Inflammatory macrophage treated with lipopolysaccharide for 4 hours (primary cell): ENCODE measurements at places on chromosomes 3 and 15.
A peak's percentile ranks its signal among the peaks of the same experiment; 100 is the strongest.

DNA sequence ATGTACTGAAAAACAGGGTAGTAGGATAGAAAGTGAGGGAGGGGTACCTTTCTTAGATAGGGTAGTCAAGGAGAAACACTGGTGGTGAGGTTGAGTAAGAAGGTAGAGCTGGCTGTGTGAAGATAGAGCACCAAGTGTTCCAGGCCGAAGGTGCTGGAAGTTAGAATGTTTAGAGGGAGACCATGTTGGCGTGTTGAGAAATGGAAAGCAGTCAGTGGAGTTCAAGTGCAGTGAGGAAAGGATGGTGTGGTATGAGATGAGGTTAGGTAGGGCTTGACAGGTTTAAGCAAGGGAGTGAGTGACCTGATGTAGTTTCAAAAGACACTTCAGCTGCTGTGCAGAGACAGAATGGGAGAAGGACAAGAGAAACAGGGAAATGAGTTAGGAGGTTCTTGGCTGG, 54.2 kb upstream of the CHST2 start:
- no peak for DNase-seq

DNA sequence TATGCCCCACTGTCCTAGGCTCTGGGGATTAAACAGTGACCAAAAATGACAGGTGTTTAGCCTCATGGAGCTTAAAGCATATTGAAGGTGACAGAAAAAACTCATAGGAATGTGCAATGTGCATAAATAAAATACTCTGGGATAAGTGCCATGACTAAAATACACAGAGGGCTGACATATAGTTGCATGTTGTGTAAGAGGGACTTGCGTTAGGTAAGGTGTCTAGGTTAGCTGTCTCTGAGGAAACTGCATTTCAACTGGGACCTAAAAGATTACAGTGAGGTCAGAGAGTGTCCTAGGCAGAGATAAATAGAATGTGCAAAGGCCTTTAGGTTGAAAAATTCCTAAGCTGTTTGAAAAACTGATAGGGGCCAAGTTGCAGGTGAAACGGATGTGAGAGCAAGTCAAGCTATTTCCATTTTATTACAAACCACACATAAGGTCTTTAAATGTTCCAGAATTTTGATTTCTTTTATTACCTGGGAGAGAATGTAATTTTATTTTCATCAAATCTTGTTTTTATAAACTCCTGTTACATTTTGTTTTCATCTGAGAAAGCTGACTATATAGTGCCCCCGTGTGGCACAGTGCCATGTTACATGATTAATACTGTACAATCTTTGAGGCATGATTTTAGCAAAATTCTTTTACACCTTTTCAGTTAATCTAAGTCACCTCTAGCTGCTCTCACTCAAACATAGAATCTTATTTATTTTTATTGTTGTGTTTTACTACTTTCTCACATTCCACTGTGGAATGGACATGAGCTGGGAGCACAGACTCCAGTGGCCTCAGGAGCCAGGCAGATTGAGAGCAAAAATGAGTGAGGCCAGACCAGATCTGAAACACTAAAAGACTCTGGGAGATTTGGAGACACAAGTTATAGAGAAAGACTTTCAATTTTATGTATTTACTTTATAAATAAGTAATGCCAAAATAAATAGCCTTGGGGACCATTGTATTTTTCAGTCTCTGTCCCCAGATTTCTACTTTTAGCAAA, 259.6 kb upstream of the ZNF717 start:
- peak; percentile 8 for DNase-seq

GRCh38 chr3:31636049-31636448, 103.3 kb downstream of the STT3B start:
- no peak for DNase-seq

- no peak for DNase-seq
These were observed 19.9 kb downstream of the NDUFB5 start for GRCh38 chr3:179624451-179624850.

- DNase-seq = no peak
These were observed 12.2 kb downstream of the MYLK start for GRCh38 chr3:123871946-123872345.

DNA sequence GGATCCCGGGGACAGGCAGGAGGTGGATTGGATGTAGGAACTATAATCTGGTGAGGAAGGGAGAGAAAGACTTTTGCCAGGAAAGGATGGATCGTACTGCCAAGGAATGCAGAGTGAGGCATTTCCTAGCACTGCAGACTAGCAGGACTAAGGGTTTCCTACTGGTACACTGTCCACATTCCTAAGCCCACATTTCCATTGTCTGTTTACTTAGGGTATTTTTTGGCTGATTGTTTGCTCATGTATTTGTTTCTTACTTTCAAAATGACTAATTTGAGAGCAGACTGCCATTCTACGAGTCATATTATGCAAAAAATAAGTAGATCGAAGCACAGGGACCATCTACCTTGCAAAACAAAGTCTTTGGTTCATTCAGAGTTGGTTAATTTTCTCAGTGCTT, 1029.5 kb upstream of the NR2F2 start:
- no peak for DNase-seq

DNA sequence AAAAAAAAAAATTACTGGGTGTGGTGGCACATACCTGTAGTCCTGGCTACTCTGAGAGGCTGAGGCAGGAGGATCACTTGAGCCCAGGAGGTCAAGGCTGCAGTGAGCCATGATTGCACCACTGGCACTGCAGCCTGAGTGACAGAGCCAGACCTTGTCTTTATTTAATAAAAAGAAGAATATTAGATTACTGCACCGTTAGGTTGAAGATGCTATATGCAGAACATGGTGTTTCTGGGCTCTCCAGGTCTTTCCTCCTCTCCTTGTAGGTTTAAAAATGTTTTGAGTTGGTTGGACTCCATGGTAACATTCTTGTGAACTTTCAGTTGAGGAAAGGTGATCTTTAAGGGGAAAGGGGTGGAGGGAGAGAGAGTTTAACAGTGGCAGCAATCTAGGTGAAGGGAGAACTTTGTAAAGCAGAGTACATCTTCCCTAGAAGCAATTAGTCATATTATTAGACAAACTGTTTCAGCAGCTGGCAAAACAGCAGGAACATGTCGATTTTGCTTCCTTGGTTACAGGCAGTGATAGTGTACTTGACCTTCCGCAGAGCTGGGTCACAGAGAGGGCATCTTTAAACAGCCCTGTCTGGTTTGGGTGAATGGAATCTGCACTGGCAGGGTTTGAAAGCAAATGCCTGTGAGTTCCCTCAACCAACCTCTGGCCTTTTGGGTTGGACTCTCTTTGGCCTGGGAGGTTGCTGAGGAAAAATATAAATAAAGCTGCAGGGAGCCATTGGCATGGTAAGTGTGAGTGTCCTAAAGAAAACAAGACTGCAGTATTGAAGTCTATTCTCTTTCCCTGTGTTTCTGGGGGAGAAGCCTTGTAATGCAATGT, 42.8 kb downstream of the NR2C2 start:
- no peak for DNase-seq

DNA sequence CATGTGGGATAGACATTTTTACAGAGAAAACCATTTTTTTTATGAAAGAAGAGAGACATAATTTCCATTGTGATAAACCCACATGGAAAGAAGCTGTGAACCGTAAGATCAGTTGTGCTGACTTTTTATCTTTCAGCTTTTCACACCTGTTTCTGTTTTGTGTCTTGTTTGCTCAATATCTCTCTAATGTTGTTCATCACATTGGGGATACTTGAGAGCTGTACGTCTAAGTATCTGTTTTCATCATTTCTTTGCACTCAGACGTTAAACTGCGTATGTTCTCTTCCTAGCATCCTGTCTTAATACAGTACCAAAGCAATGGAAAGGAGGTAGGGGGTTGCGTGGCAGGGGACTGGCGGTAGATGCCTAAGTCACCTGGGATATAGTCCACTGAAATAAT, 449.0 kb downstream of the NAALADL2 start:
- DNase-seq = no peak

DNA sequence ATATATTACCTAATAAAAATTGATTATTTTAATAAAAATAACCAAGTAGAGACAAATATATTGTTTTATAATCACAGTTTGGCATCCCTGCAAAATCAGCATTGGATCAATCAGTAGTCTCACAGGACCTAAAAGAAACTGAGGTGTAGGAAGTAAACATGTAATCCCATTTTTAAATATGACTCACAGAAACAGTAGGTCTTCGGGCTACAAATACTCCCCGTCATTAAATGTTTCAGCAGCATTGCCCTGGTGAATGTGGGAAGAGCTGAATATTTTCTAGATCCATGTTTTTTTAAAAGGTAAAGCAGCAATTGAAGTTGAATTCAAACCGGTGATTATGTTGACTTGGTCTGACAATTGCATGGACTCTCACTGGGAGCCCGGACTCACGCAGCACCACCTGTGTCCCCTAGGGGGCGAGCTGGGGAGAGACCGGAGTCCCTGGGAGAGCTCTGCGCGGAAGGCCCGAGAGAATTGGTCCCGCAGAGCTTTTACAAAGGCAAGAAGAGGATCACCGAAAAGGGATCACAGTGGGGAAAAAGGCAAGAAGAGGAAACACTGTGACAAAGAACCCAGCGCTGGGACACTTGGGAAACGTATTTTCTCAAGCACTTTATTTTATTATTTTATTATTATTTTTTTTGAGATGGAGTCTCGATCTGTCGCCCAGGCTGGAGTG, 17.2 kb upstream of the USP3 start:
- peak; percentile 86 for DNase-seq

GRCh38 chr15:96255599-96255998, 74.9 kb upstream of the NR2F2 start:
- DNase-seq = no peak

- no peak for DNase-seq
These were observed 25.8 kb downstream of the COLQ start for GRCh38 chr3:15495461-15496340.

- no peak for DNase-seq
These were observed 887.4 kb downstream of the FHIT start for GRCh38 chr3:60363817-60364216.

- peak; percentile 34 for DNase-seq
These were observed 194.7 kb downstream of the LPP start for GRCh38 chr3:188348435-188349244.

DNA sequence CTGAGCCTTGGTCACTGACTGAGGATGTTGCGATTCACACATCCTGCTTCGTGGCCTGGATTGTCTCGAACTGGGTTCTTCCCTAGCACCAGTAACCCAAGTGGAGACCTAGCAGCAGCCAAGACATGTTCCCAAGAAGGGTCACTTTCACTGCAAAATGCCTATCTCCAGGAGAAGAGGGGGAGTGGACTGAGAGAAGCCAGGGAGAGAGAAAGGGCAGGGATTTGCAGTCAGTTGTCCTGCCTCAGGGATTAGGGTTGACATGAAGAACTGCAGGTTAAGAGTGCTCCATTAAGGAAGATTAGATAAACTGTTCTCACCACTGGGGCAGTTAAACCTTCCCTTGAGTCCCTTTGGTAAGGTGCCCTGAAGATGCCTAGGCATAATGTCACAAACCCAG, 5.7 kb upstream of the CD276 start:
- DNase-seq = peak; percentile 13

GRCh38 chr3:115982629-115983028, 359.3 kb downstream of the GAP43 start:
- no peak for DNase-seq

DNA sequence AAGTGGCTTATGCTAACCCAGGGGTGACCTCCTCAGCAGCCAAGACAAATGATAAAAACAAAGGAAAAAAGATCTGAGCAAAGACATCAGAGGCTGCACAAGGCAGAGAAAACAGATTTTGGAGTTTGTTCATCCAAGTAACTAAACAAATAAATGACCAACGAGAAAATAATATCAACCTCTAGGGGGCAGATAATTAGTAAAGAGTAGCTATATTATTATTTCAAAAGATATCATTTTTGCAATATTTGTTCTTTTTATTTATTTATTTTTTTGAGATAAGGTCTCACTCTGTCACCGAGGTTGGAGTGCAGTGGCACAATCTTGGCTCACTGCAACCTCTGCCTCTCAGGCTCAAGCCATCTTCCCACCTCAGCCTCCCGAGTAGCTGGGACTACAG, 101.8 kb downstream of the PCCB start:
- no peak for DNase-seq

GRCh38 chr15:96535148-96535547, 204.6 kb downstream of the NR2F2 start:
- DNase-seq = no peak

DNA sequence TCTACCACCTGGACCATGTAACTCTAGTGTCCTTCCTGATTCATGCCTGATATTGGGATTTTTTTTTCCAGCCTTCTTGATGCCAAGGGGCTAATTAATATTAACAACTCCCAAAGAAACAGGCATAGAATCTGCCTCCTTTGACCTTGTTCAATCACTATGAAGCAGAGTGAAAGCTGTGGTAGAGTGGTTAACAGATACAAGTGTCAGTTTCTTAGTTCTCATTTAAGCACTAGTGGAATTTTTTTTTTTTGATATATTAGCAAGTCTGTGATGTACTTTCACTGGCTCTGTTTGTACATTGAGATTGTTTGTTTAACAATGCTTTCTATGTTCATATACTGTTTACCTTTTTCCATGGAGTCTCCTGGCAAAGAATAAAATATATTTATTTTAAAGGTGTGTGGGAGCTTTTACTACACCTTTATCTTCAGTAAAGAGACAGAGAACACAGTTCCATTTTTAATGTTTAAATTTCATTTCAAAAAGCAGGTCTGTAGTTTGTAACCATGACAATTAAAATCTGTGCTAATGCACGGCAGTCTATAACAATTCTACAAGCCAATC, 67.1 kb downstream of the TOP2B start:
- no peak for DNase-seq

DNA sequence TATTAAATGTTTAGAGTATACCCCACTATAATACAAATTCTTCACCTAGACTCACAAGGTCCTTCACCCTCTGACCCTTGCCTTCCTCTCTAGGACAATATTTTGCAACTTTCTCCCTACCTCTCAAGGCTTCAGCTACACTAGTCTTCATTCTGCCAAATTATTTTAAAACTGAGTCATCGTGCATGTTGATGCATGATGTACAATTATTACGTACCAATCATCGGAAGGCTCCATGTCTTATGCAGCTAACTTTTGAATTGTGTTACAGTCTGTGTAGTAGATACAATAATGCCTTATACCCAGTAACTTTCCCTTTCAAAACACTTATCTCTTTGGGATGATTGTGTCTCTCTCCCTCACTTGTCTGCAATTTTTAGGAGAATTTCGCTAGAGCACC, 98.5 kb upstream of the ROBO2 start:
- DNase-seq = no peak

GRCh38 chr3:65716071-65716751, 322.5 kb downstream of the MAGI1 start:
- DNase-seq = no peak

DNA sequence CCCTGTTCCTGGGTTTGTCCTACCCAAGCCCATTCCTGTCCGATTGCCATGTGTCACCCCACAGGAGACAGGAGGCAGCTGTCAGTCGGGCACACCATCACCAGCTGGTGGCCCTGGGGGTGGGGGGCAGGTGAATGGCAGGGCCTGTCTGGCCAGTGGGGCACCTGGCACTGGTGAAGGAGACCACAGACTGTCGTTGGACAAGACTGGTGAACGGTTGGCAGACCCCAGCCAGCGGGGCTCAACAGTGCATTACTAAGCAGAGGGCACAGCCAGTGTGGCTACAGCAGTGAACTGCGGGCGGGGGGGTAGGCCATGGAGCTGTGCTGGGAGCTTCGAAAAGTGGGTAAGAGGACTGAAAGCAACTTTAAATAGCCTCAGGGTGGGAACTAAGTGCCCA, 2.1 kb downstream of the SEMA7A start:
- no peak for DNase-seq
